ENCODE measurements at places on chromosomes 1 and 21.

DNA sequence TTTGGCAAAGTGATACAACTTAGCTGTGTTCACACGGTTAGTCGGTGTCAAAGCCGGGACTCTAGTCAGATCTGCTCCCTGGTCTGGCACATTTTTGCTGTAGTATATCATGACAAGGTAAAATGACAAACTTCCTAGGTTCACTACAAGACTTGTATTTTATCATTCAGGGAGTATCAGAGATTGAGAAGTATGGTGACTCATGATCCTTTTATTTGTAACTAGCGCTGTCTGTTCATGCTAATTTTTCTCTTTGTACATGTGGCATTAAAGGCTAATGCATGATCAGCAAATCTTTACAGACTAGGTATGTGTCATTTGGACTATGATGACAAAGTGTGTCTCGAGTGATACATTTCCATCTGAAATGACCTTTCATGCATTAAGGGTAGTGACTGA is 326.7 kb downstream of the SIPA1L2 start:
- no peak for DNase-seq

GRCh38 chr1:45037456-45037855 is 25.4 kb downstream of the UROD start:
- DNase-seq = no peak

- DNase-seq = no peak
Observed at GRCh38 chr1:160707236-160708064, 4.2 kb downstream of the CD48 start.

DNA sequence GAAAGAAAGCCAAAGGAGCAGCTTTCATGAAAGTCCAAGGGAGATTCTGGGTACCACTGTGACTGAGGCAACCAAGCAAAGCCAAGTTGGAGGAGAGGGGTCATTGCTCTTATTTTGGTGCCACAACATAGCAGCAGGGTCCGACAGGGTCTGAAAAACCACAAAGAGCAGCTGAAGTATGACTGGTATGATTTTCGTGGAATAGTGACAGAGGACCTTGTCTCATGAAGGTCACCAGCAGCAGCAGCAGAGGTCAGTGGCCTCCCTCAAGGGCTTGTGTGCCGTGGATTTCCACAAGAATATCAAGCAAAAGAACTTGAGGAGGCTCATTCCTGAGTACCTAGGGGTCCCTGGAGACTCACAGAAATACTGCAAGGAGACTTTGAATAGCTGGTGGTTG is 160.9 kb upstream of the SYT6 start:
- DNase-seq = no peak

DNA sequence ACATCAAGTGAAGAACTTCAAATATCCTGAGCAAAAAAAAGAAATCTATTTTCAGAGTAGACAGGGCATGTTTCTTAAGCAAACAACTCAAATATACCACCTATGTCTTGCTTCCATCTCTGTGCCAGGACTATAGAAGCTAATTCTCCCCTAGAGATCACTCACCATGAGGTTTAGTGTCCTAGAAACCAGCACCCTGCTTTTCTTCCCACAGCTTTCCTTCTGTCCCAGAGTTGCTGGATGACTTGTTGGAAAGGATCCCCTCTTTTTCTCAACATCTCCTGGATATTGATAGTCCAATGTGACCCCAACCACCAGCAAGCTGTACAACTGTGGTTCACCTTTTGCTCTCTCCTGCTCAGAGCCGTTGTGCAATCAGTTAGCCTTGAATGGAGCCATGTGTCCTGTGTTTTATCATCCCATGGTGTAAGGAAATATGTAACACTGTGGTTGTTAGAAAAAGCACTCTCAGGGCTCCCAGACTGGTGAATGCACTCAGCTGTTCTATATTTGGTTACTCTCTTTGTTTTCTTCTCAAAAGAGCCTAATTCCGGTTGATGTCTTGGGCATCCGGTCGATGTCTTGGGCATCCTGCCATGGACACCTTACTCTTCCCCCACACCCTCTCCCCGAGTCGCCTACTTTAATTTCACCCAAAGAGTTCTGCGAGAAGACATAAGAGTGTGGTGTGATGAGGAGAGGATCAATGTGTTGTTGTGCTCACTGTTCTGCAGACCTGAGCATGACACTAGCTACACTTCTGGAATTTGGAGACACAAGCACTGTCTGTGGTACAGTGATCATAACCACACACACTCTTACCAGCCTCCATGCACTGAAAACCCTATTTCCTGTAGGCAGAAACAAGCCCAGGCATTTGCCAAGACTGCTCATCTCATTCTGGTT is 1.7 kb downstream of the TNFSF4 start:
- no peak for DNase-seq

DNA sequence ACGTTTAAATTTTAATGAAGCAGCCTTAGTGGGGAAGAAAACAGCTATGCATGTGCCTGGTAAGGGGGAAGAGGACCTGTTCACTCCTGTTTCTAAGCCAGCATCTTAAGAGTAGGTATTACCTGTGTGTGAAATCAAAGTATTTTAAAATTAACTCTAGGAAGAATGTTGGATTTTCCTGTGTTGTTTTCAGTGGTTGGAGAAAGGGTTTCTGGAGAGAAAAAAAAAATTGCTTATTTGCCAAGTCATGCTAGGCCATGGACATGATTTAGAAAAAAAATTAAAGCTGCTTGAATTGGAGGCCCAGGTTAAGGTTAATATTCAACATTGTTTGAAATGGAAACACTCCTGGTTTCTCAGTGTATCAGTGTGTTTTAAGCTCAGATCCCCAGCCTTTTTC is 42.9 kb upstream of the DNAJC6 start:
- no peak for DNase-seq

- DNase-seq = no peak
Observed at GRCh38 chr1:5747426-5748285, 244.6 kb downstream of the NPHP4 start.

DNA sequence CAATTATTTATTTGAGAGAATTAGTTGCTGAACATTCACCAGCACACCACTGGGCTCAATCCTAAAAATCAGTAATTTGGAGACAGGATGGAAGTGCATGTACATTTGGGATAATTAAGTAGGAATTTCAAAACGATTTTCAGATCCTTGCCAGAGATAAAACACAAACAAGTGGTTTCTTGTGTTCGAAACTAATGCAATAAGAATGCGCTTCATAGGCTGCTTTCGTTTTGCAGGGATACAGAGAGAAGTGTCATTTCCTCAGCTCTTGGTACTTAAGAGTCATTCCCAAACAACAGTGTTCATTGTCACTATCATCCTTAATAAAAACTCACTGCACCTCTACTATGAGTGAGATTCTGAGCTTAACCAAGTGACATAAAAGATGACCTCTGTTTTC is 20.6 kb upstream of the USP24 start:
- no peak for DNase-seq

- no peak for DNase-seq
Observed at GRCh38 chr1:110235181-110235833, 25.2 kb downstream of the KCNC4 start.

DNA sequence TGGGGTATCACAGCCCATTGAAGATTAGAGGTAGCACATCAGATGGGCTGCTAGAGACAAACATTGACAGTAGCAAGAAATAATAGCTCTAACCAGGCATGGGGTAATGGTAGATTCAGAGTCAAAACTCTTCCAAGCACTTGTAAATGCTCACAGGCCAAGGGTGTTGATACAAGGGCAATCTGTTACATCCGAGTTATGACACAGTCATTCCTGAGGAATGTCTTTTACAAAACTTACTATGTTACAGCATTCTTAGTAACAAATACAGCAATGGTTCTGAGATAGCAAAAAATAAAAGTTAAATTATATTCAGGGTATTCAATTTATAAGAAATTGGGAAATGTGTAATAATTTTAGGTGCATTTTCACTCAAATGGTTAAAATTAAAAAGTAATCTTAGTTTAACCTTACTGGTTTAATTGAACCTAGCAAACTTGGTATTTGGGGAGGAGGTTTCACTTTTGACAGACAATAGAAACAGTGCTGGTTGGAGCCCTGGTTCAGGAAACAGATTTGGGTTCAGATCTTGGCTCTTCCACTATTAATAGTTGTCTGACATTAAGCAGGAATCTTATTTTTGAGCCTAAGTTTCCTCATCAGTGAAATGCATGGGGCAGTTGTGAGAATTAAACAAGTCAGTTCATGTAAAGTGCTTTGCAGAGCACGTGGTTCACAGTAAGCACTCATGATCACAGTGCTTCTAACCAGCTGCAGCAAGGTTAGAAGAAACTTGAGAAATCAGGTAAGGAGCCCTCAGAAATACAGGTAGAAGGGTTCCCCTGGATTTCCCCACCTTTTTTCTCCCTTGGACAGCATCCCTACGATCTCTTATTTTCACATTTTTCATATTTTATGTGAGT is 4.4 kb downstream of the ST3GAL3 start:
- no peak for DNase-seq

DNA sequence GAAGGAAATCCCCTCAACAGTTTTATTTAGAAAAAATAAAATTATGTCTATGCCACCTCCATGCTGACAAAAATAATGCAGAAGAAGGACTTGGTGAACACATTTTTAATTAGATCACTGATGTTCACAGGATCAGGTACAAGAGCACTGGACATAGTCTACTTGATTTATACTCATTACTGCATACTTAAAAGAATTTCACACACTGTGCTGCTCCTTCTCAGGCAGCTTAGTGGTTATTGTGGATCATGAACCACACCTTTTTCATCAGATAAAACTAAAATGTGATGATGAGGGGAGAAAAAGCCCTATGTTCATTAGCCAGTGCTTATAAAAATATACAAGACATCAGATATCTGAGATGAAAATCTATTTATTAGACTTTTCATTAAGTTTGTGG is 103.3 kb upstream of the DPH5 start:
- DNase-seq = no peak

- no peak for DNase-seq
Observed at GRCh38 chr21:19123053-19123452, 719.5 kb upstream of the TMPRSS15 start.

DNA sequence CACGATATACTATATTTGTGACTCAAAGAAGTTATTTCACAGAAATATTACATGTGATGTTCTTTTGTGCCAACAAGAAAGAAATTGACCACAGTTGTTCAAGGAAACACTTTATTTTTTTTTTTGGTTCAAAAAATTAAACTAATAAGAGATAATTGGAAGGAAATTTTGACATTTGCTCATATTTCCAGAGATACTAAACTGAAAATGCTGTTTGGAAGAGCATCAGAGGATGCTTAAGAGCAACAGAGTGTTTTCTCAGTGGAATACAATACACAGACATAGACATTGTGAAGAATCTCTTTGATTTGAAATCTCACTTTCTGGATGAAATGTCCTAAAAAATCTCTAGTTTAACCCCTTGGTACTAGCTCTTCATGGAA is 760.4 kb upstream of the CXADR start:
- DNase-seq = no peak

DNA sequence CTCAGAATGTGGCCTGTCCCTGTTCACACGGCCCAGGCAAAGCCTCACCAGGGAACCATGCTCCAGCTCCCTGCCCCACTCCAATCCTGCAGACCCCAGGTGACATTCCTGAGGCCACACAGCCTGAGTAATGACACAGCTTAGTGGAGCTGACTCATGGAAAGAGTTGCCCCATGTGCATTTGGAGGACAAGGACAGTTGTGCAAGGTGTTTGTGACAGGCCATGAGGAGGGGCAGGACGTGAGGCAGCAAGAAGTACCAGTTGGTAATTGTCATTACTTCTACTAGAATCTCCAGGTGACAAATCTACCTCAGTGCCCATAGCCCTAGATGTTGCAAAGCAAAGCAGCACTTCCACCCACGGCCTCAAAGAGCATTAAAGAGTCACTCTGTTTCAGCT is 15.2 kb downstream of the PRR9 start:
- no peak for DNase-seq

DNA sequence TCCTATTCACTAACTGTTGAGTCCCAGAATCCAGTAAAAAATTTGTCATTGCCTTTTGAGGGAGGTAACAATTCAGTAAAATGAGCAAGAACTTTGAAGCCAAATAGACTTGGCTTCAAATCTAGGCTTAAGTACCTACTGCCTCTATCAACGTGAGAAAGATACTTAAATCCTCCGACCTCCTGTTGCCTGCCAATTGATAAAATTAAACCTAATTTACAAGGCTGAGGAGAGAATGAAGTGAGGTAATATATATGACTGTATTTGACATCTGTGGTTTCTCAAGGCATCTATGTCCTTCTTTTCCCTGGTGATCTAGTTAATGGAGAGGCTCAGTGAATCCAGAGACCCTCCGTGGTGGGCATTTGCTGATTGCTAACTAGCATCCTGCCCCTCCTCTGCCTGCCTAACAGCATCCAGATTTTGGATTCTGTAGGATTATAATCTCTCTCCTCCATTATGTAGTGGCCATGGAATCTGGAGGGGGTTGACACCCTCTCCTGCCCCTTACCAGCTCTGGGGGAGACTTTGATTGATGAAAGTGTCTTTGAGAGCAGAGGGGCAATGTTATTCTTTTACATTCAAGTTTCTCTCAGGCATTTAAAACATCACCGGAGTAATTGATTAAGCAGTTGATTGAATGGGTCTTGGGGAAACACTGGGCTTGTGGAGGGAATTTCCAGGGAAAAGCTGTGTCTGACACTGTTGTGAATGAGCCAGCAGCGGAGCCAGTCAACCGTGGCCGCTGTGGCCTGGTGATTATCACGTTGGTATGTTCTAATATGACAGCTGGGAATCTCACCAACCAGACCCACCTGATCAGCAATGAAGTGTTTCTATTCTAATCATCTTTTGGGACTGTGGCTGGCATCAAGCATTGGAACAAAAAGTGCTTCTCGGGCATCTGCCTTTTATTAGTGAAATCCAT is 140.7 kb upstream of the FAM78B start:
- no peak for DNase-seq
